ENCODE measurements at places on chromosomes 7 and 10. TPM values are rescaled to one million over a fixed set of nuclear protein-coding genes. Genes with fewer than 3 reads are reported as not detected.
A peak's percentile ranks its signal among the peaks of the same experiment; 100 is the strongest.

- no peaks in the 10 kb centered on the region for H3K27me3 ChIP-seq
- DNase-seq = no peak
- no peaks in the 10 kb centered on the region for H3K36me3 ChIP-seq
Measured at GRCh38 chr10:64733980-64734379, 1212.8 kb downstream of the REEP3 start.

DNA sequence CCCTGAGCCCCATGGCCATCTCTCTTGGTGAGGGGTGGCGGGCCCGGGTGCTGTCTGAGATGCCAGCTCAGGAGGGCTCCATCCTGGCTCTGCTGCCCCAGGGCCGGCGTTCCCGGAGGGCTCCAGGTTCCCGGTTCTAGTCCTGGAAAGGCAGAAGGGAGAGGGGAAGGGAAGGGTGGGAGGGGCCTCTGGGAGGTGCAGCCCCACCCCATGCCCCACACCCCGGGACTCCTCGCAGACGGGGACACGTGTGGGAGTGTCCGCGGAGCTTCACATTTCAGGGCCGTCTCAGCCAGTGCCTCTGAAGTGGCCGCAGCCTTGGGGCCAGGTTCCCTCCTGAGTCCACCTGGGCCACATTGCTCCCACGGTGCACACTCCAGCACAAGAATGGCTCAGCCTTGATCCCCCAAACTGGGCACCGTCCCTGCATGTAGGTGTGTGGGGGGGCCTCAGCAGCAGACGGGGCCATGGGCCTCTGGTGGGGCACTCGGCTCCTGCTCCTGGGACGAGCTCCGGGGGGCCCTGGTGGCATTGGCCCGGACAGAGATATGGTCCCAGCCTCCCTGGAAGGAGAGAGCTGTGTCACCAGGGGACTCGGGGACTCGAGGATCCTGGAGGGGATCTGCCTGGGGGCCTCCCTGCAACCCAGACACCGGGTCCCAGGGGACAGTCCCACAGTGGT is 5.8 kb downstream of the BHLHA15 start:
- peak; percentile 38 for DNase-seq
- H3K4me1 ChIP-seq = no peaks in the 10 kb centered on the region
- H3K36me3 ChIP-seq = peaks cover 45% of the 10 kb centered on the region
- H3K27me3 ChIP-seq = no peaks in the 10 kb centered on the region
- no peak overlapping the region for H3K27ac ChIP-seq

DNA sequence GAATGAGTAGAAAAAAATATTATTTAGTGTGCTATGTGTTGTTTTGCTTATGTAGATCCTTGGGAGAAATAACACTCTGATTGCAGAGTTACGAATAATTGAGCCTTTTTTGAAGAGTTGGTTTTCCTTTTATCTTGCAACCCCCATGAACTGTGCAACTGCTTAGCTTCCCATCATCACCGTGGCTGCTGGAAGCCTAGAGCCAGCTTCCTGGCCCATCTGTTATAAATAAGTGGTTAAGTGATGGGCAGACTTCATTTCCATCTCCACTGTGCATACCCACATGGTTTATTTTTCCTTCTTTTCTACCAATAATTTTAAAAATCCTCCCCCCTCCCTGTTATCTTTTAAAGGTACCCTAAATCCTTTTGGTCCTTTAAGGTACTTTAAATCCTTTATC is 554.9 kb upstream of the GALNT17 start:
- no peaks in the 10 kb centered on the region for H3K27me3 ChIP-seq
- H3K4me1 ChIP-seq = no peaks in the 10 kb centered on the region
- no peaks in the 10 kb centered on the region for H3K36me3 ChIP-seq
- no peak overlapping the region for H3K4me3 ChIP-seq
- no peak for DNase-seq
- no peak overlapping the region for H3K27ac ChIP-seq

- H3K27ac ChIP-seq = no peak overlapping the region
- no peak overlapping the region for H3K4me3 ChIP-seq
- H3K27me3 ChIP-seq = no peaks in the 10 kb centered on the region
- DNase-seq = no peak
Measured at GRCh38 chr10:29701306-29701705, 66.5 kb upstream of the SVIL start.

DNA sequence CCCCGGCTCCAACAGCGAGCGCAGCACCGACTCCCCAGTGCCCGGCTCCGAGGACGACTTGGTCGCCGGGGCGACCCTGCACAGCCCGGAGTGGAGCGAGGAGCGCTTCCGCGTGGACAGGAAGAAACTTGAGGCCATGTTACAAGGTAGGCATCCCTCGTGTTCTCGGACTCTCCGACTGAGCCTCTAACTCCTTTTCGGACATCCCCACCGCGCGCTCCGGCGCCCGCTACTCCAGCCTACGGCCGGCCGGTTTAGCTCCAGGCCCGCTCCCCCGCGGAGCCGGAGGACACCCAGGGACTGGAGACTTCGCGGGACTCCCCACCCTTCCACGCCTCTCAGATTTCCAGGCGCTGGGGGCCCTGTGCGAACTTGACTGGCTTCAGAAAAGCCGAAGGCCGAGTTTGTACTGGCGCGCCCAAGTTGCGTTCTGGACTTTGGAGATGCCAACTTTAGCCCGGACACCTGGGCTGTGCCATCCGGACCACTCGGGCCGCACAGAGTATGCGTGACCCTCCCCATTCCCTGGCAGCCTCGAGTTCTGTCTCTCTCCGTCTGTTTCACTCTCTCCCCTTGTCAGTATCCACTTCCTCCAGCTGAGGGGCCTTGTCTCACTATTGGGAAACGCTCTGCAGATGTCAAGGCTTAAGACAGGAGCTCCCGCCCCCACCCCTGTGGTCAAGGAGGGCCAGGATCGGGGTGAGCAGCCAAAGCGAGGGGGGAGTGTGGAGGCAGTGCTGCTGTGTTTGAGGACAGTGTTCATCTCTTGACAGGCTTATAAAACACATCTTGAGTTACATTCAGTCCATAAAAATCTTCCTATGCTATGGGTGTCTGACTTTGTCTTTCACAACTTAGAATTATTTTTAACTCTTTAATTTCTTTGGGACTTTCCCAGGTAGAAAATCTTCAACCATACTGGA is 777 bp downstream of the BICC1 start:
- peaks cover 29% of the 10 kb centered on the region for H3K27me3 ChIP-seq
- DNase-seq = peak; percentile 47
- H3K4me1 ChIP-seq = peaks cover 14% of the 10 kb centered on the region
- H3K36me3 ChIP-seq = no peaks in the 10 kb centered on the region
- H3K4me3 ChIP-seq = peak overlapping the region; percentile 64

GRCh38 chr7:22564511-22565045 is 64.6 kb upstream of the STEAP1B start:
- H3K4me3 ChIP-seq = no peak overlapping the region
- no peaks in the 10 kb centered on the region for H3K36me3 ChIP-seq
- peak overlapping the region; percentile 28 for H3K27ac ChIP-seq

GRCh38 chr7:45645141-45645969 is 71.2 kb downstream of the ADCY1 start:
- H3K4me3 ChIP-seq = no peak overlapping the region
- no peaks in the 10 kb centered on the region for H3K36me3 ChIP-seq
- DNase-seq = no peak
- peaks cover 7% of the 10 kb centered on the region for H3K4me1 ChIP-seq
- H3K27ac ChIP-seq = no peak overlapping the region

DNA sequence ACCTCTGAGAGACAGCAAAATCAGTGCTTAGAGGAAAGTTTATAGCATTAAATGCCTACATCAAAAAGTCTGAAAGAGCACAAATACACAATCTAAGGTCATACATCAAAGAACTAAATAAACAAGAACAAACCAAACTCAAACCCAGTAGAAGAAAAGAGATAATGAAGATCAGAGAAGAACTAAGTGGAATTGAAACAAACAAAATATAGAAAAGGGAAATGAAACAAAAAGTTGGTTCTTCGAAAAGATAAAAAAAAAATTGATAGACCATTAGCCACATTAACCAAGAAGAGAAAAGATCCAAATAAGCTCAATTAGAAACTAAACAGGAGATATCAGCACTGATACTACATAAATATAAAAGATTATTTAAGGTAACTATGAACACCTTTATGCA is 280.0 kb upstream of the NRG3 start:
- H3K36me3 ChIP-seq = no peaks in the 10 kb centered on the region
- DNase-seq = no peak
- H3K4me1 ChIP-seq = no peaks in the 10 kb centered on the region
- no peak overlapping the region for H3K27ac ChIP-seq
- no peak overlapping the region for H3K4me3 ChIP-seq

GRCh38 chr10:94546049-94546900 is 687 bp downstream of the HELLS start:
- H3K27me3 ChIP-seq = no peaks in the 10 kb centered on the region
- peak overlapping the region; percentile 79 for H3K4me3 ChIP-seq
- H3K4me1 ChIP-seq = peaks cover 14% of the 10 kb centered on the region
- no peak for DNase-seq
- no peak overlapping the region for H3K27ac ChIP-seq
- no peaks in the 10 kb centered on the region for H3K36me3 ChIP-seq

DNA sequence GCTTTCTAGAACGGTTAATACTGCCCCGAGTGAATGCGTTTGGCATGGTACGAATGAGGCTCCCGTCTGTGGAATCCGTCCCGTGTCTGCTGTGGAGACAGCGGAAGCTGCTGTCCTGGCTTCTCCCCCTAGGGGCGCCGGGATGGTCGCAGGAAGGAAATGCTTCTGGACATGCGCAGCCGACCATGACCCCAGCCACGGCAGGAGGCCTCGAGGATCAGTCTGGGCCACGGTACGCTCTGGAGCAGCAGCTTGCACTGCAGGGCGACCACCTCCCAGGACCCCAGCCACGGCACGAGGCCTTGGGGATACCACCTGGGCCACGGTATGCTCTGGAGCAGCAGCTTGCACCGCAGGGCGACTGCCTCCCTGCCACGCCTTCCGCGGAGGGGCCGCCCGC is 107.9 kb downstream of the CYTH3 start:
- H3K36me3 ChIP-seq = peaks cover 62% of the 10 kb centered on the region
- no peak for DNase-seq
- H3K27me3 ChIP-seq = no peaks in the 10 kb centered on the region

The BEND7 gene
- 16.9 TPM for total RNA-seq

The SNX10 gene
- total RNA-seq = 85.1 TPM

The HOGA1 gene
- total RNA-seq = 1.1 TPM
